NCI-H187 treated with DMSO at 0.1 percent for 48 hours (cell line): ENCODE measurements at places on chromosomes 4 and X.

DNA sequence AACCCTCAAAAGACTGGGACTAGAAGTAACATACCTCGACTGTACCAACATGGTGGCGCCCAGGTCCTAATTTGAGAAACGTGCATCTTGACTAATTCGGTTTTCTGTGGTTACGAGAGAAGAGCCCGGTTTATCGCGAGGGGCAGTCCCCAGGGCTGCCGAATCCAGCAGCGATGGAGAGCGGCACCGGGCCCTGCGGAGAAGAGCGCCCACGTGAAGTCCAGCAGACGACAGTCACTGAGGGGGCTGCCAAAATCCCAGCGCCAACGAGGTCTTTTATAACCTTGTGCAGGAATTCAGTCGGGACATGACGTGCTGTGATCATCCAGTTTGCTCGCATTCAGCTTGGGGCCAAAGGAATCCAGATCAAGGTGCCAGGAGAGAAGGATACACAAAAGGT lies 187.5 kb upstream of the SLITRK2 start:
- DNase-seq: no peak

GRCh38 chr4:177696438-177696966 lies 254.3 kb upstream of the AGA start:
- DNase-seq: no peak

DNA sequence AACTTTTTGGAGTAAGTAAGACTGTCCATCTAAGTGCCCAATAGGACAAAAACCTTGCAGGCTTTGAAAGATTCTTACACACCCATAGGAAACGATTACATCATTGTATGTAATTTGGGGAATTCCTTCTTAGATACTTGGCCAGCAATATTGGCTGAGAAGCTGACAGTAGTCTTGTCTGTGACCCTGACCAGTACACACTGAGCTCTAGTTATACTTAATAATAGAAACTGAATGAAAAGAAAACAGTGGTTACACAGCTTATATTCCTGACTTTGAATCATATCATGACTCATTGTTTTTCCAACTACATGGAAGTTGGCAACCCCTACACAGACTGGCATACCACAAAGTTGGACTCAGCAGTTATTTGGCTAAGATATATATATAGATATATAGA lies 7.1 kb upstream of the TLR2 start:
- DNase-seq: no peak

DNA sequence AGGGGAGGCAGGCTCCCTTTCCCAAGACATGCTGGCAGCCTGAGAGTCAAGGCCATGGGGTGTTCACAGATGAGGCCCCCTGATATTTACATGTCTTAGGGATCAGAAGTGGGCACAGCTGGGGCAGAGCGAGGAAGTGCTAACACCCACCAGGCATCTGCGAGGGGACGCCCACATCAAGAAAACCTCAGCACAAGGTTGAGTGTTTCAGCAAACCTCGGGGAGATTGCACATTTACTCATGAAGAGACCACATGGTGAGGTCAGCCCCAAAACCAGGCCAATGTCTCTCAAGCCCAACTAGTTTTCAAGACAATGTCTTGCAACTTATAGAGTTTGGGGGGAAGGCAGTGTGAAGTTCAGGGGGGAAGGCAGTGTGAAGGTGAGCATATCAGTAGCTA lies 55.2 kb downstream of the CLNK start:
- DNase-seq: no peak

DNA sequence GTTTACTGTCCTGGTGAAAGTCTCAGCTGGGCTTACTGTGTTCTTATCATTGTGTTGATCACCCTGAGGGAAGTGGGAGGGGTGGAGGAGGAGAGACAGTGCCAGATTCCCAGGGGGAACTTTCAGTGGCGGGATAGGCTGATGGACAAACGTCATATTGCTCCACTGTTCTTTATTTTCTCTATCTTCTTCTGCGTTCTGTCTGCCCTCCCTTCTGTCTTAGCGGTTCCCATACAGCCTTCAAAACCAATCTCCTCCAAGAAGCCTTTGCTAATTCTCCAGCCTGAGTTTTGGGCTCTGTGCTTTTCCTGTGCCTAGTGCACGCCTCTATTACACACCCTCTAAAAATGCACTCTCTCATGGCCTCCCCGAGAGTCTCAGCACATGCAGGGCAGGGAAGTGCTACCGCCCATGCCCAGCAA lies 448.7 kb upstream of the FAT1 start:
- no peak for DNase-seq

DNA sequence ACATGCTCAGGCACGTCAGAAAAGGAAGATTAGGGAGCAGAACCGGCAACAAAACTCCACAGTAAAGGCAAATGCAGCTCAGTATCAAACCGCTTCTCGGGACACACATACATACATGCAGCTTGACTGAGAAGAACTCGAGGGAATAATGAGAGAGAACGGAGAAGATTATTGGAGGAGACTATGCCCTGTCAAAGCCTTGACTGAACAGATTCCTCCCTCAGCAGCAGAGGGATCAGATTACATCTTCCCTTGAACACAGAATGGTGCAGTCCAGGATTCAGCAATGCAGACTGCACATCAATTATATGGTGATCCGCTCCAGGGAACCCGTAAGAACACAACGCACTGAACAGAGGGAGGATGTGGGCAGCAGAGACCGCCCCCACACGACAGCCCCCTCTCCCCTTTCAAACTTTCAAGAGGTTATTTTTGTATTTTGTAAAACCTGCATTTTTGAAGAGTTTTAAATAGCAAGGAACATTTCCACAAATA lies 183.2 kb downstream of the FBXW7 start:
- peak; percentile 59 for DNase-seq

DNA sequence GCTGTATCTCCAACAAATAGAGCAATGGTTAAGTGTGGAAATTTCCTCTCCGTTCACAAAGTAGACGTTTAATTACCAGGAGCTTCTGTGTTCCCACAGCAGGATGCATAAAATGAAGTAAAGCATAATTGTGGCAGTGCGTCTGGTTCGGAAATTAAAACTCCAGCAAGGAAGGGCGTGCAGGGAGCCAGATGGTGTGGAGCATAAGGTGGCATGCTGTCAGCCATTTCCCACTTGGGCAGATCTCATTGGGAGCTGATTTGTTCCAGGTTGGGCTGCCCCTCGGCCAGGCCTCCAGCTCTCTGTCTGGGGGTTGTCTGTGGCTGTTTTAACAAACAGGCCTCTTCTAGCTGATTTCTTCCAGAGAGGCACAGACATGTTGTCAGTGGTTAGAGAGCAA lies 182.1 kb upstream of the CLNK start:
- DNase-seq: no peak

GRCh38 chr4:181956512-181956911 lies 286.7 kb upstream of the TENM3 start:
- DNase-seq: no peak

DNA sequence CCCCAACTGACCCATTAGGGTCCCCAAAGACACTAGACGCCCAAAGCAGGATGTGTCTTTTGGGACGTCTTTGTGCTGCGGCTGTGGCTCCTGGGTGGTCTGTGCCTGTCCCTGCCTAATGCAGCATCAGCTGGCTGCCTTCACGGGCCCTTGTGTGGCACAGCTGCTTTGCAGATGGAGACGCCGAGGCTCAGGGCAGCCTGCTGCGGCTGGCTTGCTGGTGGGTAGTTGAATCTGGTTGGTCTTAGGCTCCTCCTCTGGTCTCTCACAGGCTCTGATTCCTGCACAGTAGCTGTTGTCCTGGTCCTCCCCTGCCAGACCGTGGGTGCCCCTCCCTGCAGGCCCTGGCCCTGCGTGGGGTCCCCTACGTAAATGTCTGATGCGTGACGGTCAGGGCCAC lies 8.1 kb downstream of the CPZ start:
- no peak for DNase-seq

- DNase-seq: no peak
These were observed 51.7 kb downstream of the GASK1B start for GRCh38 chr4:158121161-158121579.

- no peak for DNase-seq
These were observed 36.5 kb downstream of the WDR1 start for GRCh38 chr4:10079912-10080588.

- no peak for DNase-seq
These were observed 126.8 kb upstream of the CXorf66 start for GRCh38 chrX:140092121-140092520.

GRCh38 chrX:72117636-72118210 lies 14.0 kb downstream of the RTL5 start:
- DNase-seq: no peak

DNA sequence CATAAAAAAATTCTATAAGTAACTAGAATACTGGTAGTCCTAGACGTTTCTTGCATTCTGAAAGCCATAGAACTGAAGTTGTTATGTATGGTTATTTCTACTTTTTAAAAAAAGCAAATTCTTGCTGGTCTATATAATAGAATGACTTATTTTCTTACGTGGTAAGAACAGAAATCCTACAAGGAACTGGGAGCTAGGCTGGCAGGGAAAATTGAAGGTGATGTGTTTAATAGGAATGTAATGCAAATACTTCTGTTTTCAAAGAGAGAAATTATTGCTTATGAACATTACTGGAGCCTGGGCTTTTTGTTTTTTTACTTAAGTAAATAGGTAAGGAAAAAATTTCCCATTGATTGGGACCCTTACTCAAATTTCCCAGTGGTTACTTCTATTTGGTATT lies 8.9 kb downstream of the CCNA2 start:
- no peak for DNase-seq

DNA sequence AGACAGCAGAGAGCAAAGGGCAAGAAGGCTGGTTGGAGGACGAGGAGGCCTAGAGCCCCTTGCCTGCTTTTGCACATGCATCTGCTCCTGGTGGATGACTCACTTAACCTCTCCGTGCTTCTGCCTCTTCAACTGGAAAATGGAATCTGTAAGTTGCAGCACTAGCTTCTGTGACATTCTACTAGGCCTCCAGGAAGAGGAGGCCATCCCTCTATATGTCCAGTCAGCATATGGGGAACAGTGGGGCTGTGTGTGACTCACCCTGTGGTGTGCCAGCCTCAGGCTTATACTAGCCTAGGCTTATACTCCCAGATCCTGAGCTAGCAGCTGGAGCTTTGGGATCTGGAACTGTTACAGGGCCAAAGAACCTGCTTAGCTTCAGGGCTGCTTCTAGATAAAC lies 36.0 kb downstream of the RTL9 start:
- DNase-seq: no peak

- no peak for DNase-seq
These were observed 111.3 kb downstream of the CBLL2 start for GRCh38 chrX:22383988-22384387.

DNA sequence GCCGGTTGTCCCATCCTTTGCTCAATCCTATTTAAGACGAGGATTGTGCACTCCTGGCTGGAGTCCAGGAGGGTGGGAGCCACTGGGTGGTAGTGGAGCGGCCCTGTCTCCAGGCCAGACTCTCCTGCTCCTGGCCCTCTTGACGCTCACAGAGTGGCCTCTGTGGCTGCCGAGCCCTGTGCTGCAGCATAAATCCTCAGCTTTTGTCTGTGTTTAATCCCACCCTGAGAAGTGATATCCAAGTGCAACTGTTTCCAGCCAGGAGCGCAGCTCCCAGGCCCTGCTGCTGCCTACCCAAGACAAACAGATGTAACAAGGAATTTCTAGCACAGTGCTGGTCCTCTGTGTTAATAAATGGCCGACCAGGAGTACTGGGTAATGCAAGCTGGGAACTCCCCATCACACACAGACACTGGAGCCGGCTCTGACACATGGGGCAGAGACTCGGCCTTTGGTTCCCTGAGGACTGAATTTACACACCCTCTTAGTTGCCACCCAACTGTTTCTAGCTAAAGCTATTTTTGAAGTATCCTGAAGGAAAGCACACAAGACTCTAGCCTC lies 85.3 kb downstream of the GATB start:
- no peak for DNase-seq

GRCh38 chrX:53587795-53588420 lies 98.6 kb downstream of the HUWE1 start:
- DNase-seq: no peak

DNA sequence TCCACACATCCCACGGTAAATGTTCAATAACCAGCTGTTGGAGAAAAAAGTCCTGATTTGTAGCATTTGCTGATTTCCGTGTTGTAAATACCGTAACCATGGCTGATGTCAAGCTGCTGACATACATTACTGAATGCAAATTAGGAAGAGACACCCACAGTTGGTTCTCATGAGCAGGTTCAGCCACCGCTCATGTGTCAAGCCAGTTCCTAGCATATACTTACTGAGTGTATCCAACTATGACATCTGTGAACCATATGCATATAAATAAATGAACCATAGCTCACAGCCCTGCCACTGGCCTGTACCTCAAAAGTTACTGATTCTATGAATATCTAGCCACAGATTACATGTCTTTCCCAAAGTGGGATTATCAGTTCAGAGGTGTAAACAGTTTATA lies 29.5 kb downstream of the FHDC1 start:
- no peak for DNase-seq

DNA sequence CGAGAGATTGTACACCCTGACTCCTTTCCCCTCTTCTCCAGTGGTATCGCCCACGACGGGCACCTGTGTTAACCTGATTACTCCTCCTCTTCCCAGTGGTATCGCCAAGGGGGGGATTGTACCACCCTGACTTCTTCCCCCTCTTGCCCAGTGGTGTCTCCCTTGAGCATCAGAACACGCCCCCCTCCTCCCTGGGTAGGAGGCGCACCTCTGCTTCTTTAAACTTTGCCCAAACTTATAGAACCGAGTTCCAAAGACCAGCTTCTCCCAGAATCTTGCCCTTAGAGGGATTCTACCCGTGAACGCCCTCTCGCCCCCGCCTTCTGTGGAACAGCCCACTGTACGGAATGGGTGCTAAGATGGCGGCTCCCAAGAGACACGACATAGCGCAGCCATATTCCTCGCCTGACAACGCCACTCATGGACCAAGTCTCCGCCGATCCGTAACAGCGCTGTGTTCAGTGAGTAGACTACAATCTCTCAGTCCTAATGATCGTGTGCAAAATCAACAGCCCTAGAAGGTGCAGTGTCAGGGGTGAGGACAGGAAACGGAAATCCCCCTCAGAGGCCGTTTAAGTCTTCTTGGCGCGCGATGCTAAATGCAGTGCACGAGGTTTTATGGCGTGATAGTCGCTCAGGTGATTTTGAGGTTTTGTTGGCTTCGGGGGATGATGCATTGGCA lies 4.2 kb upstream of the ZNF157 start:
- peak; percentile 49 for DNase-seq

- peak; percentile 62 for DNase-seq
These were observed 10.0 kb upstream of the LNX1 start for GRCh38 chr4:53601251-53601764.

DNA sequence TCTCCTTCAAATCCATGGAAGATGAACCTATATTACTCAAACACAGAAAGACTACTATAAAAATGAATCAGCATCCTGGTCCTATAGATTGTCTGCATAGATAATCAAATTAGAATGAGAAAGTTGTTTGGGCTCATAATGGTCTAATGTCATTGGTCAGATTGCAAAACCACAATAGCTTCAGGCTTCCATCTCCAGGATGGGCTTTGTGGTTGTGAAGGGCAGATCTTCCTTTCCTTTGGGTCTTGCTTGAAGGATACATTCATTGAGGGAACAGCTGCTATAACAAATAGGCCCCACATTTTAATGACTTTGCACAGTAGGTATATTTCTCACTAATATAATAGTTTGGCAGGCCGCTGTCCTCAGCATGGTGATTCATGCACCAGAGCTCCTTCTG lies 94.3 kb downstream of the REPS2 start:
- DNase-seq: no peak

GRCh38 chr4:174996079-174996478 lies 77.9 kb downstream of the ADAM29 start:
- no peak for DNase-seq
